ENCODE measurements at places on chromosomes 4 and X.

DNA sequence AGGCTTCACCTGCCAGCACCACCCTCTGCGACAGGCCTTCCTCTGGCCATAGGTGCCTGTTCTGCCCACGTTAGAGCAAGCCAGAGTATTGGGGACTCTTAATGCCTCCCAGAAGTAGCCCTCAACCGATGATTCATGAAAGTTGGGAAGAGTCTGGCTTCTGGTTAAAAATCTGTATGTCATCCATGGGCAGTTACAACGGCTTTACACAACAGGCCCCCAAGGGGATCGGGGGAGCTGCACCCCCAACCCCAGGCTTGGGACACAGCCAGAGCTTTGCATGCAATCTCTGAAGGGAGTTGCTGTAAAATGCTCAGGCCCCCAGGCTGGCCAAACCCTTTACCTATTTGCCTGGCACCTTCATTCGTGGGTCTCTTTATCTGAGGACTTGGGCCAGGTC lies 5.4 kb upstream of the CYTL1 start:
- H3K27me3 ChIP-seq, result no peaks in the 10 kb centered on the region
- no peak overlapping the region for H3K27ac ChIP-seq
- H3K4me3 ChIP-seq, result no peak overlapping the region
- no peak for DNase-seq
- H3K36me3 ChIP-seq, result no peaks in the 10 kb centered on the region
- peaks cover 11% of the 10 kb centered on the region for H3K4me1 ChIP-seq

- no peaks in the 10 kb centered on the region for H3K27me3 ChIP-seq
- no peaks in the 10 kb centered on the region for H3K36me3 ChIP-seq
- DNase-seq, result no peak
- H3K4me1 ChIP-seq, result no peaks in the 10 kb centered on the region
- no peak overlapping the region for H3K4me3 ChIP-seq
Measured at GRCh38 chrX:133185938-133186337, 32.2 kb downstream of the TFDP3 start.

- H3K4me3 ChIP-seq, result no peak overlapping the region
- no peak overlapping the region for H3K27ac ChIP-seq
- H3K27me3 ChIP-seq, result no peaks in the 10 kb centered on the region
- H3K4me1 ChIP-seq, result no peaks in the 10 kb centered on the region
Measured at GRCh38 chr4:94650690-94651089, 107.1 kb upstream of the BMPR1B start.

DNA sequence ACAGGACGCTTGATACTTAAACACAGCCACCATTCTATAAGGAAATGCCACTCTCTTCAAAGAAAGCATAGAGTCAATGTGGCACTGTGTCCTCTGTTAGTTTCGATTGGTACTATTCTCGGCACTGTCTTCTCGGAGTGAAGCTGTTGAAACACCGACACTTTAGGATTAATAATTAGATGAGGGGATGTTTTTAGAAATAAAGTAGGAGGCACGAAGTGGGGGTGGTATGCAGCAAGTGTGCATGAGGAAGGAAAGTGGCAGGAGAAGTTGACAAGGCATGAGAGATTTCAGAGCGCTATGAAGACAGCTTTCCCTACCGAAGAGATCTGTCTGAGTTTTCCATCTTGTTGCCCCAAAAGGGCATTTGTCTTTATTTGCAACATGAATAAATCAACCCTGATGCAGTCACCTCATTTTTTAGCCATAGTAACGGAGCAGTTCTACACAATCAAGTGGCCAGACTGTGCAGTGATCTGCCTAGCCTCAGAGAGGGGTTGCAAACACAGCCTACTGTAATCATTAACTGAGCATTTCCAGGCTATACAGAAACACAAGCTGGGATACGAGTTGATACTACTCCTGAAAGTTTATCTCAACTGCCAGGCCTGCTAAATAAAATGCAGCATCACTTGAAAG lies 8.3 kb downstream of the GPRIN3 start:
- H3K4me1 ChIP-seq, result peaks cover 72% of the 10 kb centered on the region
- H3K36me3 ChIP-seq, result no peaks in the 10 kb centered on the region
- H3K27ac ChIP-seq, result no peak overlapping the region
- H3K27me3 ChIP-seq, result no peaks in the 10 kb centered on the region
- DNase-seq, result no peak
- H3K4me3 ChIP-seq, result no peak overlapping the region

- H3K27ac ChIP-seq, result no peak overlapping the region
- H3K27me3 ChIP-seq, result no peaks in the 10 kb centered on the region
- H3K4me3 ChIP-seq, result no peak overlapping the region
Measured at GRCh38 chr4:41442810-41443209, 95.1 kb upstream of the LIMCH1 start.

GRCh38 chr4:139692309-139693012 lies 26.8 kb downstream of the MGST2 start:
- no peaks in the 10 kb centered on the region for H3K27me3 ChIP-seq
- no peak overlapping the region for H3K27ac ChIP-seq
- H3K4me3 ChIP-seq, result no peak overlapping the region
- peaks cover 9% of the 10 kb centered on the region for H3K4me1 ChIP-seq
- no peak for DNase-seq

DNA sequence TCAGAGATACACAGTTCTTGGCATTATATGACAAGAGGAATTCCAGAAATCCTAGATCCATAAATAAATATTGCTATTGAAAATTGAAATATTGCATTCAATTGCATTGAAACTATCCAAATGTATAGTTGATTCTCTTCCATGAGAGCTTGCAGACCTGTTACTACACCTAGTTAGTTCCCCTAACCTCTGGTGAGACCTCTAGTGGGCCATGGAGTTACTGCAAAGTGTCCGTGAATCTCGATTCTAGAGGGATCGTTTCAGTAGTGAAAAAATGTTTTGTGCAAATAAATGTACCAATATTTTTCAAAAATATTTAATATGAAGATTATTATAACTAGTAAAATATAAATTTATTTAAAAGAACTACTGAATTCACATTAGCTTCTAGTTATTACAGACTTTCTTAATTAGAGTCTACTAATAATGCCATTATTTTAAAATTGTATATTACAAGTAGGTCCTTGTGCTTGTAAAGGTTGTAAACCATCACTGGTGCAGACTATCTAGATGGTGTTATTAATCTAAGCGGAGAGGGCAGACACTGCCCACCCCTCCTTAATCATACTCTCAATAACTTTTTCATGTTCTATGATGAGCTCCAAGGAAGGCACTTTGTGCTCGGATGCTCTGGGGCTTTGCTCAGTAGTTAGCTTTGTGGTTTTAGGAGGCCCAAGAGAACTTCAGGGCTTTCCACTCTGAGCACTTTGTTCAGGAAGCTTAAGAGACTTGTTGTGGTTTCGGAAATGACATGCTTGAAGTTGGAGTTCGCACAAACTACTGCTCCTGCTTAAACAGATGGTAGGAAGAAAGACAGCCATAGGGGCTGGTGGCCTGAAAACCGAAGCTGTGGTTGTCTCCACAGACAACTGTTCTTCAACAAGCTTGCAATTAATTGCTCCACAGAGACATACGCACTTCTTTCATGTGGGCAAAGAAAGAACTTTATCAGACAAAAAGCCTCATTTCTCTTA lies 42.8 kb downstream of the IL21 start:
- no peak overlapping the region for H3K4me3 ChIP-seq
- peaks cover 59% of the 10 kb centered on the region for H3K27me3 ChIP-seq
- peak; percentile 97 for DNase-seq
- H3K36me3 ChIP-seq, result no peaks in the 10 kb centered on the region
- H3K4me1 ChIP-seq, result peaks cover 6% of the 10 kb centered on the region
- H3K27ac ChIP-seq, result no peak overlapping the region

- no peak for DNase-seq
- H3K36me3 ChIP-seq, result peaks cover 5% of the 10 kb centered on the region
- H3K27ac ChIP-seq, result peak overlapping the region; percentile 99
- peaks cover 27% of the 10 kb centered on the region for H3K27me3 ChIP-seq
- peak overlapping the region; percentile 86 for H3K4me3 ChIP-seq
Measured at GRCh38 chrX:153969904-153970356, 1.7 kb downstream of the HCFC1 start.

DNA sequence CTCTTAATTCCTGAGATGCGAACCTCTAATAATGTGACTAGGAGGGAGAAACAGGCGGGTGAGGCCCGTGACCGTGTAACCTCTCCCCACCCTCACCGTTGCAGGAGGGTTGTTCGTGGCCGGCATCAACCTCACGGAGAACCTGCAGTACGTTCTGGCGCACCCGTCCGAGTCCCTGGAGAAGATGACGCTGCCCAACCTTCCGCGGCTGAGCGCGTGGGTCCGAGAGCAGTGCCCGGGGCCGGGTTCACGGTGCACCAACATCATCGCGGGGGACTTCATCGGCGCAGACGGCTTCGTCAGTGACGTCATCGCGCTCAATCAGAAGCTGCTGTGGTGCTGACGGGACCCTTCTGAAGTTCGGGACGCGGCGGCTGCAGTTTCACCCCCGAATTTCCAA lies 17.8 kb downstream of the PLCXD1 start:
- H3K4me1 ChIP-seq, result no peaks in the 10 kb centered on the region
- DNase-seq, result no peak
- peaks cover 49% of the 10 kb centered on the region for H3K36me3 ChIP-seq
- H3K27me3 ChIP-seq, result no peaks in the 10 kb centered on the region
- H3K27ac ChIP-seq, result no peak overlapping the region
- H3K4me3 ChIP-seq, result no peak overlapping the region

DNA sequence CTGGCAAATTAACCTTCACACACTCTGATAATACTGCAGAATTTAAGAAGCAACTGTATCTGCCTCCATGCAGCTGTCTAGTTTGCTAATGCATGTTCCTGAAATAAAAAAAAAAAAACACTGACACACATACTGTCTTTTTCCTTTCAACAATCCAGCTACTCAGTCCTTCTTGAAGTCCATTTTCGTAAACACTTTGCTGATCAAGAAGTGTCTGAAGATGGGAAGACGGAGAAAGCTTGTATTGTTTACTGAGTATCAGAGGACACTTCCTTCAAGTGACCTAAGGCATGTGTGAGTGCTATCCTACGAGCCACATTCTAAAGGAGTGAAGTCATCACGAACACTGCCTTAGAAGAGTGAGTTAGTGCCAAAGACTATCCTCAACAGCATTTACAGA lies 82.6 kb downstream of the LUZP4 start:
- H3K27ac ChIP-seq, result no peak overlapping the region
- H3K27me3 ChIP-seq, result no peaks in the 10 kb centered on the region
- no peaks in the 10 kb centered on the region for H3K36me3 ChIP-seq
- H3K4me3 ChIP-seq, result no peak overlapping the region
- no peak for DNase-seq

GRCh38 chr4:175773566-175773965 lies 38.5 kb downstream of the GPM6A start:
- no peak overlapping the region for H3K27ac ChIP-seq
- no peaks in the 10 kb centered on the region for H3K4me1 ChIP-seq
- H3K36me3 ChIP-seq, result no peaks in the 10 kb centered on the region
- DNase-seq, result no peak
- H3K27me3 ChIP-seq, result no peaks in the 10 kb centered on the region

GRCh38 chr4:25245181-25245580 lies 11.3 kb downstream of the PI4K2B start:
- H3K4me1 ChIP-seq, result peaks cover 6% of the 10 kb centered on the region
- no peak for DNase-seq
- no peak overlapping the region for H3K27ac ChIP-seq
- H3K4me3 ChIP-seq, result no peak overlapping the region
- H3K36me3 ChIP-seq, result no peaks in the 10 kb centered on the region
